Cardiac septum (tissue), 1 donor: ENCODE measurements at places on chromosomes 5 and 9.

- DNase-seq = no peak
Measured at GRCh38 chr5:38602641-38603040, 46.2 kb upstream of the LIFR start.

DNA sequence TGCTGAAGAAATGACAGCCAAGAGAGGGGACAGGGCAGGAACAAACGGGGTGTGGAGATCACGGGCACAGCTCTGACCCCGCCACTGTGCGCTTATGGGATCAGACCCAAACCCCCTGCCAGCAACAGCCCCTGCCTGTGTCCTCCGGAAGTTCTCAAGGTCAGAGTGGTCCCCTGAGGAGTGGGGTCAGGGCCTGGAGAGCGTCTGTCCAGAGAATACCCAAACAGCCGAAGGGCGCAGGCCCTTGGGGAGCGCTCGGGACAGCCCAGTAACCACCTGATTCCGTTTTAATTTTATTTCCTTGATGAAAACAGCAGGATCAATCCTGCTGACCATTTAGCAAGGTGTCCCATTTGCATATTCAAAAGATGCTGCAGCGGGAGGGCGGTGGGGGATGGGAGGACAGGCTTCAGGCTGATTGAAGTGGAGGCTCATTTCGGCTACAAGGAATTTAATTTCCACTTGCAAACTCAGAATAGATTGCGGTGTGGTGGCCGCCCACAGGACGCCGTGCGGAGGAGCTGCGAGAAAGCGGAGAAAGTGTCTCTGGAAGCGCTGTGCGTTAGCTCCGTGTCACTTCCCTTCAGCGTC lies 32.6 kb upstream of the TMEM250 start:
- DNase-seq = no peak

GRCh38 chr5:134523543-134524271 lies 1.8 kb upstream of the JADE2 start:
- no peak for DNase-seq

GRCh38 chr5:160359242-160359641 lies 11.2 kb downstream of the C1QTNF2 start:
- no peak for DNase-seq

DNA sequence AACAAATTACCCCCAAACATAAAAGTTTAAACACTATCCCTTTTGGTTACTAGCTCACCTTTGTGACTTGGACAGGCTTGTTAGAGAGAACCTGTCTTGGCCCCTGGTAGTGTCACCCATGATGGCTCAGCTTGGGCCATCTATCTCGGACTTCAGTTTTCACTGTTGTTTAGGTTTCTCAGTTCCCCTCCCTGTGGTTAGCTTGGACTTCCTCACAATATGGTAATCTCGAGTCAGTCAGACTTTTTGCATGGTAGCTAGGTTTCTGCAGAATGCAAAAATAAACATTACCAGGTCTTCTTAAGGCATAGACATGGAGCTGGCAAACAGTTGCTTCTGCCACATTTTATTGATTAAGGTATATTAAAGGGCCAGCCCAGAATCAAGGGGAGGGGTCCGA lies 324.3 kb upstream of the RORB start:
- no peak for DNase-seq
